Esophagus mucosa (tissue), 1 donor: ENCODE measurements at places on chromosomes 6 and 20. TPM values are rescaled to one million over a fixed set of nuclear protein-coding genes. Genes with fewer than 3 reads are reported as not detected.

DNA sequence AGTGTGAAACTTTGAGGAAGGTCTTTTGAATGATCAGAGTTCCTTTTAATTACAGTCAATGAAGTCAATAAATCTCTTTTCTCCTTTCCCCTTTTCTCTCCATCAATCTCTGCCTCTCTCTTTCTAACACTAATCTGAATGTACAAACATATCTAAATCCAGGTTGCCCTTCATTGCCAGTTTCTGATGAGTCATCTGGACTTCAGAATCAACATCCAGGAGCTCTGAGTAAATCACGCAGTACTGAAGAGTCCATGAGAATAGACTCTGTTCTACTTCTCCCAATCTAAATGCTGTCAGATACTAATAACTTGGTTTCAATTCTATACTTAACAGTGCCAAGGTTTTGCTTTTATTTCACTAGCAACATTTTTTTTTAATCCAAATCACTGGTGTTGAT lies 238.7 kb upstream of the THEMIS start:
- peak; percentile 65 for ATAC-seq

- no peak for ATAC-seq
Measured at GRCh38 chr6:15630202-15630601, 32.6 kb downstream of the DTNBP1 start.

- ATAC-seq: no peak
Measured at GRCh38 chr6:144547409-144547808, 262.3 kb downstream of the UTRN start.

The PTCHD4 gene
- 0.40 TPM for total RNA-seq

DNA sequence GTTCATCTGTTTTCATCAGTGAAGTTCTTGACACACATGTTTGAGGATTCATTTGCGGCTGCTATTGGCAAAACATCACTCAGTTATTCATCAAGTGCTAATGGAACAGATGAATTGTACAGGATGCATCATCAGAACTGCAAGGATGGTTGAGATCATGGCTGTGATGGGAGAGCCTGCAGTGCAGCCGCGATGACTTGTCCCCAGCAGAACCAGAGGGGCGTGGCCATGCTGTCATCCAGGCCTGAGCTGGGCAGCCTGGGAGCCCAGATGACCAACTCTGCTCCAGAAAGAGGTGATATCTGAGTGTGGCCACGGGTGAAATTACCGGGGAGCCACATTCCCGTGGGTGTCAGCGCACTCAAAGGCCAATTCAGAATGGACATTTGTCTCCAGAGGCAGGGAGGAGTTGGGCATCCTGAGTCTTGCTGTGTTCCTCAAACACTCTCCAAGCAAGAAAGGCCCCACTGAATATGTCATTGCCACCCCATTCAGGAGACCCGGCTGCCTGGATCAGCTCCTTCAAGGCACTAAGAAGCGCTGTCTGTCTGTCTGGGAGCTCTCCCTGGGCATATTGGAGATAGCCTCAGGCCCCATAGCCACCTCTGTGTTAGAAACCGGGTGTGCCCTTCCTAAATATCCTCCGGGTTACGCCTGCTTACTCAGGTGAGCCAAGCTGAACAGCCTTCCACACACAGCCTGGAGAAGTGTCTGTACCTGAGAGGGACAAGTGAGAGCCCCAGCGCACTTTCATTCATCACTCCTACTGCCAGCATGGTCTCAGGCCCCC lies 66.7 kb downstream of the SYNDIG1 start:
- no peak for ATAC-seq

DNA sequence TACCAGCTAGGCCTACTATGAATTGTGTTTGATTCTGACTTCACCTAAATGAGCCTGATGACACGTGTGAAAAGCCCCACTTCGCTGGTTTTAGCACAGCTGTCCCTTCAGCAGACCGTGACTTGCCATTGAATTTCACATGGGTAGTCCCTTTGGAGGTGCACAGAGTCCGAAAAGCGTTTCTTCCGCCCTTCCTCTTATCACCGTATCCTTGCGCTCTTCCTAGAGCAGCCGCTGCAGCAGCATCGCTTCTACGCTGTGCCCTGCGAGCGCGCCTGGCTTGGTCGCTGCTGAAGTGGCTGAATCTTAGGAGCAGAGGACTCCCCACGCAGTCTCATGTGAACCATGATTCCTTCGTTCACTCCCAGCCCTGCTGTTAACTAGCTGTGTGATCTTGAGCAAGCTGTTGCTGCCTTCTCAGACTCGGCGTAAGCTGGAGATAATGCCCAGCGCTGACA lies 127.0 kb downstream of the PACRG start:
- ATAC-seq: no peak

DNA sequence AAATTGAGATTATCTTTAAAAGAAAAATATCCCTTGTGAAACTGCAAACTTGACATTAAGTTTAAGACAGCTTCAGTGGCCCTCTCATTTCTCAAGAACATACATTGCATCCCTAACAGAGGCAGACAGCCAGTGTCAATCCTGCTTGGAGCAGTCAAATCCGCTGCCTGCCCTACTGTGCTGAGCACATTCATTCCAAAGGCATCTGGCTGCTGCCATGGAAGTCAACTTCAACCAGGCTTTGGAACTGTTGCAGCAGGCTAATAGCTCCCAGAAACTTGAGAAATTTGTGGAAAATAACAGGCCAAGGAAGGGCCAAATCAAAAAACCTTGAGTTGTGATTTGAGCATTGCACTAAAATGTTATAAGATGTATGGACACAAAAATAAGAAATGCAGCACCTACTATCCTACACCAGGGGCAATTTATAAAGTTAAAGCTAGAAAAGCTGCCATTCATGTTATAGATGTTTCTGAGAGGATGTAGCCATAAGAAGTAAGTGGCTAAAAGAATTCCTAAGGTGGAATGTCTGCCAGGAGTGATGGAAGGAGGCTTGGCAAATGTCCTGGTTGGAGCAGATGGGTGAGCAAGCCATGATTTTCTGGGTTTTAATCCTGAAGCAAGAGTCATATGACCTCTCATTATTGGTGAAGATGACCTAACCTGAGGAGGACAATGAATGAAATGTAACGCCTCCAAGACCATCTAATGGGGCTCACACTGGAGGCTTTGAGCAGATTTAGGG lies 31.4 kb upstream of the HAO1 start:
- ATAC-seq: no peak

GRCh38 chr6:11368760-11369159 lies 136.3 kb upstream of the NEDD9 start:
- ATAC-seq: no peak

The SLC17A1 gene
- total RNA-seq: not detected

- ATAC-seq: no peak
Measured at GRCh38 chr6:37491171-37491829, 8.4 kb downstream of the CCDC167 start.

The ANKRD66 gene
- total RNA-seq: not detected

- peak; percentile 72 for ATAC-seq
Measured at GRCh38 chr6:33672808-33673207, 38.7 kb downstream of the UQCC2 start.

DNA sequence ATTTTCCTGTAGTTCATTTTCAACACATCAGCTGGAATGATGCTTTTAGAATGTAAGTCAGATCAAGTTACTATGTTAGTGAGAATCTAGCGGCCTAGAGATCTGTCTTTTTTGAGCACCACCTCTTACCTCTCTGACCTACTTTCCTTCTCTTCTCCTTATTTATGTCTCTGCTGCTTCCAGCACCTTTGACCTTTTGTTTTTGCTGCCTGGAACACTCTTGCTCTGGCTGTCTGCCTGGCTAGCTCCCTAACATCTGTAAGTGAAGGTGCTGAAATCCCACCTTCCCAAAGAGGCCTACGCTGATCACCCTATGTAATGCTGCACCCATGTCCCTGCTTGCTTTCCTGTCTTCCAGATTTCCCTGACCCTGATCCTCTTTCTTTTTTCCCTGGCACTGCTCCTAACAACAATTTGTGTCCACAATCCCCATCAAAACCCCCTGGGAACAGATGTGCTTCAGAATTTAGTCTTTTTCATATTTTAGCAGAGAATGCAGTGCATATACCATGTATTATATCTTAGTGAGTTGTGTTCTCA lies 87.8 kb downstream of the RFPL4B start:
- ATAC-seq: no peak

The BPHL gene
- 27.0 TPM for total RNA-seq

GRCh38 chr20:51767867-51768758 lies at the start of gene ATP9A:
TSS of gene ATP9A (minus strand) at chr20:51768390. CDS start at chr20:51768369, 21 bp downstream.
- peak; percentile 26 for ATAC-seq

The CGA gene
- not detected for total RNA-seq

- peak; percentile 94 for ATAC-seq
Measured at GRCh38 chr6:3363296-3364025, 93.4 kb downstream of the SLC22A23 start.

The TPD52L2 gene
- 90.6 TPM for total RNA-seq

The DZANK1 gene
- total RNA-seq: 1.5 TPM
